Coronary artery (tissue), 2 donors: ENCODE measurements at places on chromosomes 11 and 22.
A peak's percentile ranks its signal among the peaks of the same experiment; 100 is the strongest.

- DNase-seq, result no peak
These were observed 143.0 kb upstream of the SORL1-AS1 start for GRCh38 chr11:121595717-121596161.

GRCh38 chr11:58691675-58692074 is 40.1 kb downstream of the GLYAT start:
- no peak for DNase-seq

DNA sequence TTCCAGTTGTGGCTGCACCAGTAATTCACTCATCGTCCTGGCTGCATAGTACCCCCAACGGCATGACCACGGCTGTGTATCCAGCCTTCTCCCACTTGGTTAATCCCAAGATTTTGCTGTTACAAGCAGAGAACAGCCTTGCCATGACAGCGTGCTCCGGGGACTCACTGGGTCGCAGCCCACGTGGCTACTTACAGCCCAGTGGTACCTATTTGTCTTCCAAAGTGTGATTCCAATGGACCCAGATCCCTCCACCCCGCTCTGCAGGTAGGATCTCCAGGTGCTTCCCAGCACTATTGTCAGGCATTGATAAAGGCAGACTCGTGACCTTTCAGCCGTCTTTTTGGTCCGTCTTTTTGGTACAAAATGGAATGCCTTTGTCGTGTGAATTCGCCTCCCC is 119.0 kb upstream of the FGF3 start:
- no peak for DNase-seq

- DNase-seq, result no peak
These were observed 13.7 kb downstream of the GLYATL2 start for GRCh38 chr11:58830673-58831301.

DNA sequence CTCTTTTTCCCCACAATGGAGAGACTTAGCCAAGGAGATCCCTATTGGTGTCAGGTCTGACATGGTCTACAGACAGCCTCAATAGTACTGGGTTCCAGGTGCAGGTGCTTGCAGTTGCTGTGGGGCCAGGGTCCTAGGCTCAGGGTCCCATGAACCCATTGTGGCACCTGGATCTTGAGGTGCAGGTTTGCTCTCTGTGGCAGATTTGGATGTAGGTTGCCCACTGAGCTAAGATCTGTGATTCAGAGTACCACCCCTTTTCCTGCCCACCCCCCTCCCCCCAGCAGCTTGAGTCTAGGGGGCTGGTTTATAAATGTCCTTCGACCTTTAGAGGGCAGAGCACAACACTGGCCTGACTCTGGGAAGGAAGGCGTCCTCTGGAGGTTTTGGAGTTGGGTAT is 147.0 kb downstream of the APIP start:
- DNase-seq, result peak; percentile 50

GRCh38 chr22:40107851-40108378 is 69.8 kb upstream of the TNRC6B start:
- DNase-seq, result no peak

- no peak for DNase-seq
These were observed 84.1 kb downstream of the SLC1A2 start for GRCh38 chr11:35335226-35335625.
